ENCODE measurements at places on chromosomes 3 and 15.

DNA sequence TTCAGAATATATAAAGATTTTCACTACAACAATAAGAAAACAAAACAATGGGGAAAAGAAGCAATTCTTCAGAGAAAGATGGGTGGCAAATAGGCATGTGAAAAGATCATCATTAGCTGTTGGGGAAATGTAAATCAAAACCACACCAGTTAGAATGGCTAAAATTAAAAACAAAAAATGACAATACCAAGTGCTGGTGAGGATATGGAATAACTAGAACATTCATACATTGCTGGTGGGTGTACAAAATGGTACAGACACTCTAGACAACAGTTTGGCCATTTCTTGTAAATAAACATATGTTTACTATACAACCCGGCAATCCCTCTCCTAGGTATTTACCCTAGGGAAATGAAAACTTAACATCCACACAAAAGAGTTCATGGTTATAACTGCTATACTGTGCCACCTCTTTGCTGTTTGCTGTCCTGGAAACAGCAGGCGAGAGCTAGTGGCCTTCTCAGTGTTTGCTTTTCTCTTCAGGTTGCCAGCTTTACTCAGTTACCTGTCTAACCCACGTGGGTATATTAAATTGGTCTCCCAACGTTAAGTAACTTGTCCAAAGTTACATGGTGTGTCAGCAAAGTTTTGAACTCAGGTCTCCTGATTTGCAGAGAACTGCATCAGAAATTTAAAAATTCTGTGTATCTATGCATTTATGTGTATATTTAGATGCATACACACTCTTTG is 4.6 kb upstream of the NIT2 start:
- no peak for DNase-seq

- no peak for DNase-seq
Observed at GRCh38 chr15:29924750-29925149, 102.5 kb upstream of the TJP1 start.

GRCh38 chr15:100264994-100265640 is 76.7 kb downstream of the ADAMTS17 start:
- no peak for DNase-seq

GRCh38 chr3:29494305-29495036 is 213.6 kb downstream of the RBMS3 start:
- DNase-seq, result no peak

DNA sequence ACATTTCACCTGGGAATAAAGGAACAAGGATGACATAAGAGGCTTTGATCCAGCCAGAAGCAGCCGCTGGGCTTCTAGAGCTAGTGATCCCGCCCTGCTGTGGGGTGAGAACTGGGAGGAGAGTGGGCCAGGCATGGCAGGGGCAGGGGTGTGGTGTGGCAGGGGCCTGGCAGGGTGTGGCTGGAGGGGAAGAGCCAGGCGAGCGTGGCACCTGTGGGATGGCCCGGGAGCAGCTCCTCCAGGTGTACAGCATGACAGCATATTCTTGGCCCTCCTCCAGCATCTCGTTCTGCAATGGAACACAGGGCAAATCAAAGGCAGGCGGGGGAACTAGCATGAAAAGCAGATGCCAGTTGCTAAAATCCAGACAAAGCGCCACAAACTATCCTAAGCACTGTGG is 35.5 kb downstream of the CYFIP1 start:
- no peak for DNase-seq

DNA sequence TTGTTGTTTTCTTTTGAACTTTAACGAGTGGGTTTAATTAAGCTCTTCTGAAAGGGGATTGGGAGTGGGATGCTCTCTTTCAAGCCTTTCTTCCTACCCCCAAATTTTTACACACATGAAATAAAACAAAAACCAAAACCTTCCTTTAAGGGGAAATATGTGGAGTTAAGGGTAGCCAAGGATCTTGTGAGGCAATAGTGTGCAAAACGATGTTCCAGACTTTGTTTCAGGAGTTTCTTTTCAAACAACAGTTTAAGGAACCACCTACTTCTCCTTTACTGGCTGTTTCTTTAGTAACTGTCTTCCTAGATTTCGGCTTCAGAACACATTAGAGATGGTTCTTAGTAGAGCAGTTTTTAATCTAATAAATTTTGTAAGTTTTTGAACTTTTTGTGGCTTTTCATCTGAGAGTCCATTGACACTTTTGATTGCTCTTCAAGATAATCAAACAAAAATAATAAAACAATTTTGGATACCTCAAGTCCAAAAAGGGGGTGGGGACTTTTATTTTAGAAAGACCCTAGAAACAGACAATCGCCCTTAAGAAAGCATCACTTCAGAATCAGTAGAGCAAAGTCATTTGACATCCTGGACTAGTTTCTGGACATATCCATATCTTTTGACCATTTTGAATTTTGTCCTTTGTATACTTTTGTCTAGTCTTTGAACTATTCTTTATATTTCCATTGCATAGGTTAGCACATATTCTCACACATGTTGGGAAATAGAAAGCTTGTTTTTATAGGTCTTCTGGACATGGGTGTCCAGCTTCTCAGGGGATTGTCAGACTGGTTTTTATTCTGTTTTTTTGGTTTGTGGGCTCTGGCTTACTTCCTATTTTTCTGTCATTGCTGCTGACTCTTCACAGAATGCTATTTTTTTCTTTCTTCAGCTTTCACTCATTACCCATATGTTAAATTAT is 6.0 kb downstream of the DIPK2A start:
- no peak for DNase-seq

GRCh38 chr3:150370999-150371398 is 37.1 kb upstream of the TSC22D2 start:
- DNase-seq, result no peak

DNA sequence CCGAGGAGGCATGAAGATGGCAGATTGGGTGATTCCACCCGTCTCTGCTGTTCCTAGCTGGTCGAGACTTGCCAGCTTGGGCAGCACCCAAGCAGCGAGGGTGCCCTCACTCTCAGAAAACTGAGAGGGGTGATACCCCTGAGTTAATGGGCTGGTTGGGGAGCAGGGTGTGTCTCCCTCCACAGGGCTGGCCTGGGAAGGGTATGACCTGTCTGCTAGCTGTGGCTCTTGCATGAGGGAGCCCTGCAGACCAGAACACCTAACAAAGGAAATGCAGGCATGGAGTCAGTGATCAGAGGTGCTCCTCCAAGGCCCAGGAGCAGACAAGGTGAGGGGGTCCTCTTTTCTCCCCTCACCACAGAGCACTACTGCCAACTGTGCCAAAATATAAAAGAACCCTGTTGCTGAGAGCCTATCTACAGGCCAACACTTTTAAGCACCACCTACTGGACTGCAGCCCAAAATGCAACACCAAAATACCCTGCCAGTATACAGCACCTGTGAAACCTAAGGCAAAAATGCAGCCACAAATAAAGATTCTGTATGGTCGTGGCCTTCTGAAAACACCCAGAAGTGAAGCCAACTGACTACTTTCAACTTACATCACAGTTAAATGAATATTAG is 35.8 kb upstream of the PPM1L start:
- no peak for DNase-seq

GRCh38 chr3:31687020-31687802 is 154.5 kb downstream of the STT3B start:
- DNase-seq, result no peak

DNA sequence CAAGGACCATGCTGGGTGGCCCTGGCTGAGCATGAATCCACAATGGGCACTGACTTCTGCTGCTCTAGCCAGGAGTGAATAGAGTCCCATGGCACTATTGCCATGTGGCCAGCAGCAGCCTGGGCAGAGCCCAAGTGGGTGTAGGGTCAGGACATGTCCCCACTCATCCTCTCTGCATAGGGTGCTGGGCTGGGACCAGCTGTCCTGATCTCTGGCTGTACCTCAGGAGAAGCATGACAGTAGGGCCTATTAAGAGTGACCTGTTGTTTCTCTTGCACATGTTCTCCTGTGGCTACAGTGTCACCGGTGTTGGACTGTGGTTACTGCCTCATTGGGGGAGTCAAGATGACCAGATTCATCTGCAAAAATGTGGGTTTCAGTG is 46.9 kb downstream of the DLEC1 start:
- DNase-seq, result no peak

DNA sequence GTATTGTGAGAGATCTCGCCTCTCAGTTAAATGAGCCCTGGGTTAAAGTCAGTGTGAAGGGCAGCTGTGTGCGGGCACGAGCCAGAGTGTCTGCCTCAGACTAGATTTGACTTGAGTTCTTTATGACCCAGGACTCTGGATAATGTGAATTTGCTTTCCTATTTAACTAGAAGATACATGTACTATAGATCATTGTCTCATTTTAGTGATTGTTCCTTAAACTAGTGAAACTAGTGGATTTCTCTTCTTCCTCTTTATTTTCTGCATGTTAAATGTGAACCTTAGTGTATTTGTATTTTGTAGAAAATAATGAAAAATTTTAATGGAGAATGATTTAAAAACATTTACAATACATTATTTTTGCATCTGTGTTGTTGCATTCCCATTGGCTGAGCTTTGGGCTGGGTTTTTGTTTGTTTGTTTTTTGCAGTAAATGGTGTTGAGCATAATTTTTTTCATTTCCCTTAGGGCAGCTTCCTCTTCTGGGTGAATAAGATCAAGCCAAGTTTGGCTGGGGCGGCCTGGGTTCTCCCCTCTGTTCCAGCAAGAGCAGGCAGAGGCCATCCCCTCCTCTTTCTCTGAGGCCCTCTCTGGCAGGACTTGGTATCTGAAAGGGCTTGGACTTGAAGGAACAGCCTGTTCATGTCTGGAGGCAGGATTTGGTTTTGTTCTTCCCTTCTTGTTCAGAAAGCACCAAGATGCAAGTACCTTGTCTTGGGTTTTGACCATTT is 15.0 kb downstream of the GCSAM start:
- no peak for DNase-seq

DNA sequence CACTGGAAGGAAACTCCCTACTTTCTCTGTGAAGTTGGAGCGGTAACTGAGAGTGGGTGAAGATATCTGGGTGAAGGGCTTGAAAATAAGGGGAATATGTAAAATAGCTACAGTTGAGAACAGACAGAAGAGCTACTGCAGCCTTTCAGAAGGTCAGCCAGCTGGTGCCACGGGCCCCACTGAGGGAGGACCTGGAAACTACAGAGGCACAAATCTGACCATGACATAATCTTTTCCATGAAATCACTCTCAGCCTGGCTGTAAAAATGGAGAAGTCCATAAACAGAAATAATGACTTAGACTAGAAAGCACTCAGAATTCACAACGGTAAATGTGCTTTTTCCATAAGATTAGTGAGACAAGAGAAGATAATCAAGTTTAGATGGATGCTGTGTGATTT is 46.4 kb downstream of the ST3GAL6 start:
- DNase-seq, result no peak

- DNase-seq, result no peak
Observed at GRCh38 chr3:110419096-110419495, 652.5 kb upstream of the NECTIN3 start.

DNA sequence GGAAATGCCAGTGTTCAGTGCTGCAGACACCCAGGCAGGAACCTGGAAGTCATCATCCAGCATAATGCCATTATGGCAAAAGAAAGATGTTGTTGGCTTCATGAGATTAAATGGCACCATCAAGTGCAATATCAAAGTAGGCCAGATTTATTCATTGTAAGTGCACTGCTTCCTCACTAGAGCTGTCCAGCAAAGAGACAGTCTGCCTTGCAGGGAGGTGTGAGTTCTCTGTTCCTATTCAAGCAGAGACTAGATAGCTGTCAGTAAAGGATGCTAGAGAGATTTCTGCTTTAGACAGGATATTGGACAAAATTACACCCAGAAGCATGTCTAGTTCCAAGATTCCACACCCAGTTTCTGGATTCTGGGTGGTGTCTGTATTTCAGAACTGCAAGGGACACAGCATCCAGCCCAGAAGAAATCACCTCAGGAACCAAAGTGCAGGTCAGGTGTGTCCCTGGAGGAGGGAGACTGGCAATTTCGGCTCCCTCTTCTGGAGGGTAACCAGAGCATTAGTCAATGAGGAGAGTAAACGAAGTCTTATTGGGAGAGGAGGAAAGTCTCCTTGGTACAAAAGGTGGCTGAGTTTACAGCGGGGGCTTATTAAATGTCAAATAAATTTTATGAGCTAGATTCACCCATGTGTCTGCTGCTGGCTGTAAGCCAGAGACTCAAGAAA is 377.3 kb downstream of the EPHB1 start:
- DNase-seq, result no peak

GRCh38 chr15:75720787-75721479 is 8.3 kb upstream of the CSPG4 start:
- peak; percentile 68 for DNase-seq

DNA sequence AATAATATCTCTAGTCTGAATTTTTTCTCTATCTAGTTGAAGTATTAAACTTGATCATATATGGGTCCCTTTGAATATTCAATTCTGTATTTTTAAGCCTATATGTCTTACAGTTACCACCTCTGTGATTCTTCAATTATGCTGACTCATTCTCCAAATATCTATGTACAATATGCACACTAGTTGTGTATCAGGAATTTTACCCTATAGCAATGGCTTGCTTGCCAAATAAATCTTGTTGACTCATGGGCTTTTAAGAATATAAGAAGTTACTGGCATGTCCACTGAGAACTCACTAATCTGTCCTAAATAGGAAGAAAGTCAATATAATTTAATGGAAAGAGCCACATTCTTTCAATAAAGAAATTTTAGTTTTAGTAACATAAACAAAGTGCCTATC is 656.3 kb downstream of the RBMS3 start:
- DNase-seq, result no peak

GRCh38 chr3:13500133-13500885 is 20.2 kb downstream of the HDAC11 start:
- DNase-seq, result no peak

DNA sequence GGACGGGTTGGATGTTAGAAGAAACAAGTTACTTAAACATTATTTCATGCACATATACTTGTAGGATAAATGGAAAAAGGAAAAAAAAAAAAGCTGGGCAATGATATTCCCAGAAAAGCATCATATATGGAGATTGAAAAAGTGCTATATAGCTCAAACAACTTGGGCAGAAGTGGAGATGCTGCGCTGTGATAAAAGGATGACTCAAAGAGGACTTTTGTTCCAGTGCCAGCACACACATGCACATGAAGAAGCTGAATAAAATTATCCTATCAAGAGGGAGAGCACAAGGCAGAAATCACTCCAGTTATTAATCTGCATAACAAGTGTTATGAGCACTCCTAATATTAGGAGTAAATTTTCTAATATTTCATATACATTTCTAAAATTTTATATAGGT is 30.9 kb downstream of the FRMD4B start:
- DNase-seq, result no peak

- no peak for DNase-seq
Observed at GRCh38 chr3:169144731-169145130, 518.8 kb downstream of the MECOM start.

- no peak for DNase-seq
Observed at GRCh38 chr3:49519296-49519695, 35.0 kb upstream of the BSN start.

DNA sequence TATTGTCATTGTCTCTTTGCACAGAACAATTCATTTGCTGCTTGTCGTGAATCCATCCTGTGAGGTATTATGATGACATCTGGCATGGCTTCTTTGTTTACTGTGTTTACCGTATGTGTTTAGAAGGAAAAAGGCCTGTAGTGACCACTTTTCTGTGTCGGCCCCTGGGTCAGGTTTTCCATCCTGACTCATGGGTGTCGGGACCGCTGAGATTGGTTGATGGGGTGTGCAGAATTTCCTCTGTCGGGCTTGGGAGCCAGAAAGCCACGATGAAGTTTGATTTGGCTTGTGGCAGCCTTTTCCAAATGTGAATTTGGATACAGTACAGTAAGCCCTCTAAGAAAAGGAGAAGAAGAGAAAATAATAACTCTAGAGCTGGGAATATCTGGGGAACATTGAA is 113.5 kb downstream of the FNDC3B start:
- no peak for DNase-seq

- DNase-seq, result no peak
Observed at GRCh38 chr3:12896063-12896985, 55.0 kb upstream of the RPL32 start.

GRCh38 chr3:116474801-116475200 is 29.5 kb upstream of the LSAMP start:
- no peak for DNase-seq
